ENCODE measurements at places on chromosomes 12 and 14.

- no peak for DNase-seq
These were observed 118.3 kb downstream of the MED13L start for GRCh38 chr12:116159175-116159574.

DNA sequence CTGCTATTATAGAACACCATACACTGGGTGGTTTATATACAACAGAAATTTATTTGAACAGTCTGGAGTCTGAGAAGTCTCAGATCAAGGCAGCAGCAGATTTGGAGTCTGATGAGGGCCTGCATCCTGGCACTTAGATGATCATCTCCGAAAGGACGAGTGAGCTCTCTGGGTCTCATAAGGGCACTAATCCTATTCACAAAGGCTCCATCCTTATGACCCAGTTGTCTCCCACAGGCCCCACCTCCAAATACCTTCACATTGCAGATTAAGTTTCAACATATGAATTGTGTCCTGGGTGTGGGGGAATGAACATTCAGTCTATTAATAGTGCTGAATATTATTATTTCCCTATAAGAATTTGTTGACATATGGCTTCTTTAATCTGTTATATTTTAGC lies 53.6 kb downstream of the FBXO34 start:
- no peak for DNase-seq

DNA sequence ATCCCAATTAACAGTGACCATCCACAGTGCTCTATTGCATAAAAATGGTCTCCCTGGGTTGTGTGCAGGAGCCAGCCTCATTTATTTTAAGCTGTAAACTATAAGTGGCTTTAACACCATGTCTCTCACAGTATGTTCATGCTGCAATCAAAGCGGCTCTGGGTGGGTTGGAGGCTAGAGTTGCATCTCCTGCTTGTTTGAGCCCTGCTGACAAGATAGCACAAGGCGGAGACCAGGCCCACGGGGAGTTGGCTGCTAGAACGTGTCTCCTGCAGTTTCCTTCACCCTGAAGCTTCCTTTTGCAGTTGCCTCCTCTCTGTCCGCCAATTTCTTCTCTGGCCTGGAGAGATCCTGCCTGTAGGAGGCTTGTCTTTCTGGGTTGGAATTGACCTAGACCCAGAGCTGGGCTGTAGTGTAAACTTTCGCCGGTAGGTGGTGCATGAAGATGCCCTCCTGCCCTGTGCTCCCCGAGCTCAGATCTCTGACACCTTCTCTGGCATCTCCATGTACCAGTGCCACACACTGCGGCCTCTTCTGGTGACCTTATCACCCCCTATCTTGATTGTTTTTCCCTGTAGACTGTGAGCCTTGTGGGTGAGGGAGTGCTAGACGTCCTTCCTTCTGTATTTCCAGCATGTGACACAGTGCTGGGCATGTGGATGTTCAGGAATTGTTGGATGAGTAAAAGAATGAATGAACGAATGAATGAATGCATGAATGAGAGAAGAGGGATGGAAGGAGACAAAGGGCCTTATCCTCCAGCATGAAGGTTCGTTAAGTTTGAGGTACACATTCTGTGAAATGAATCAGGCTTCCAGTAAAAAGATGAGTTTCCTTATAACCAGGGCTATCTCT lies 10.4 kb downstream of the OTUB2 start:
- peak; percentile 51 for DNase-seq

DNA sequence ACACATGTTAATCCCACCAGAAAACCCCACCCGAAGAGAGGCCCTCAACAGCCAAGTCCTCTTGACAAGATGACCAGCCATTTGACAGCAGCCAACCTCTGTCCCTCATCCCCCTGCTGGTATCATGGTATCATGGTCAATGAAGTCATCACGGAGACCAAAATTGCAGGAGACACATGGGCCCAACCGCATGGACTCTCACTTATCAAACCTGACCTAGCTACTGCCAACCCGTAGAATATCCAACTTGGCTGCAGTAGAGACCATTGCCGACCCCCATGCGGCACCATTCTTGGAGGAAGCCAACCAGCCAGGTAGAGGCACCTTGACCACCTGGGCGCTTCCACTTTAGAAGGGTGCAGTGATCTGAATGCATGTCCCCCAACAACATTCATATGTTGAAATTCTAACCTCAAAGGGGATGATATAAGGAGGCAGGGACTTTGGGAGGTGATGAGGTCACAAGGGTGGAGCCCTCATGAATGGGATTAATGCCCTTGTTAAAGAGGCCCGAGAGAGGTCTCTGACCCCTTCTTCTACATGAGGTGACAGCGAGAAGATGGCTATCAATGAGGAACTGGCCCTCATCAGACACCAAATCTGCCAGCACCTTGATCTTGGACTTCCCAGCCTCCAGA lies 33.3 kb downstream of the DIO3 start:
- no peak for DNase-seq

- no peak for DNase-seq
These were observed 86.6 kb downstream of the PHLDA1 start for GRCh38 chr12:75944905-75945432.

DNA sequence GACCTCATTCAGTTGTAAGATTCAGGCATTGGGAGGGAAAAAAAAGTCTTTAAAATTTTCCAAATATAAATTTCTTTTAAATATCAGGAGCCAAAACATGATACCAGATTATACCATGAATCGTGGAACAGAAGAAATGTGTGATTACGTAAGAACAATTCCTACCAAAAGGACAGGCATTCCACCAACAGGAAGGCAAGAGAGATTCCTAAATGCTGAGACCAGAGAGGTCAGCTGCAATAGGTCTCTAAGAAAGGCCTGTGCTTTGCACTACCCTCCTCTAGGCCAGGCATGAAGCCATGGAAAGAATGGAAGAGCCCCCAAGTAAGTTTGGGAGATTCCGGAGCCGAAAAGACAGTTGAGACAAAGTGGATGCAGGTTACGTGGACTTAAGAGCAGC lies 83.7 kb downstream of the PTGER2 start:
- DNase-seq, result no peak

DNA sequence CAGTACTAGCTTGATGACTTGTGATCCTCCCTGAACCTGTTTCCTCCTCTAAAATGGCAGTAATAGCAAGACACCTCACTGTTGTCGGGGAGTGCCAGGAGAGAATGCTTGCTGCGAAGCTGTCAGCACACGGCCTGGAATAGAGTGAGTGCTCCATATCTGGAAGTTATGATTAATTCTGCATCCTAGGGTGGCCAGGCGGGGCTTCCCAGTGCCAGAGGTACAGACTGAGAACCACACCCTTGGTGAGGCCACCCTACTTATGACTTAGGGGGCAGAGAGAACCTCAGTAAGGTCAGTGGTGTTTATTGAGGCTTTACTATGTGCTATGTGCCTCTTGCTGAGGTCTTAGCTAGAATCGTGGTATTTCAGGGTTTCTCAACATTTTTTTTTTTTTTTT lies 20.1 kb downstream of the MORN3 start:
- no peak for DNase-seq

DNA sequence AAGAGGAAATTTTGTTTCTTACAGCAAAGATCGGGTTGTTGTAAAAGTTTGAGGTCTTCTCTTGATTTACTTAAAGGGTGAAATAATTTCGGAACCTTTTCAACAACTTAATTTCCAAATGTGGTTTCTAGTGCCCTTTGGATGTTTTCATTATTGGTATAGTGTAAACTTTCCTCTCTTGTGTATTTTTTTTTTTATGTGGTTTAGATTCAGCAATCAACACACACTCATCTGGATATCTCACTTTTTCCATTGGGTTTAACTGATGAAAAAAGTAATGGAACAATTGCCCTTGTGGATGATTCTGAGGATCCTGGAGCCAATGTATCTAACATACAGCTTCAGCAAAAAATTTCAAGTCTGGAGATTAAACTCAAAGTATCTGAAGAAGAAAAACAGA lies 116.3 kb downstream of the CCDC91 start:
- DNase-seq, result no peak

DNA sequence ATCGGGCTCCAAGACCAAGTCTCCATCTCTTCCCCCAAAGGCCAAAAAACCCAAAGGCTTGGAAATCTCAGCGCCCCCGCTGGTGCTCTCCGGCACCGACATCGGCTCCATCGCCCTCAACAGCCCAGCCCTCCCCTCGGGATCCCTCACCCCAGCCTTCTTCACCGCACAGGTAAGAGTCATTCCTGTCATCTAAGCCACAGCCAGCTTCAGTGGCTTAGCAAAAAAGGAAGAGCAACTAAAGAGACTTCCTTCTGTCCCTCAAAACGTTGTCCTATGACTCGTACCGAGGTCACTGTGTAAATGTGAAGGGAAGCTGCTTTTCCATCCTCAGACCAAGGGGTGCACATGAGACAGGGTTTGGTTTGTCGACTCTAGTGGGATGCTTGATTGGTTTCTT lies 53.4 kb downstream of the ELK3 start:
- no peak for DNase-seq

- DNase-seq, result peak; percentile 75
These were observed at the start of gene HECTD4 for GRCh38 chr12:112381883-112382796. TSS of gene HECTD4 (minus strand) at chr12:112382431. CDS start at chr12:112382128, 303 bp downstream.

DNA sequence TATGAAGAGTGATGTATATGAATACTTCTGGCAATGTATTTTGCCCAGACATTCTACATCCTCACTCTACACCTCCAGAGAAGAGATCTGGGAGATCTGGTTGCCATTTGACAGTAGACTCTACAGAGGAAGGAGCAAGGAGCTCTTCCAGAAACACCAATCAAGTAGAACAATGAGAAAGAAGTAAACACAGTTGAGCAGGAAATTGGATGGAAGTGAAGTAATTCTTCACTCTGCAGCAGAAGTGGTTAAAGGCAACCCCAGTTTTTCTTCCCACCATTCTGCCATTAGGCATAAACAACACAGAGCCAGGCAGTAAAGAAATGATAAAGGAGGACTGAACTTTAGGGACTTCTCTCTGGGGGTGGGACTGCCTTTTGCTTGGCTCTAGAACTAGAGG lies 48.5 kb upstream of the PRICKLE1 start:
- DNase-seq, result no peak

GRCh38 chr14:106877517-106877916 lies 1351.1 kb downstream of the TMEM121 start:
- DNase-seq, result no peak

GRCh38 chr12:106915635-106916026 lies 40.1 kb upstream of the TMEM263 start:
- DNase-seq, result no peak

DNA sequence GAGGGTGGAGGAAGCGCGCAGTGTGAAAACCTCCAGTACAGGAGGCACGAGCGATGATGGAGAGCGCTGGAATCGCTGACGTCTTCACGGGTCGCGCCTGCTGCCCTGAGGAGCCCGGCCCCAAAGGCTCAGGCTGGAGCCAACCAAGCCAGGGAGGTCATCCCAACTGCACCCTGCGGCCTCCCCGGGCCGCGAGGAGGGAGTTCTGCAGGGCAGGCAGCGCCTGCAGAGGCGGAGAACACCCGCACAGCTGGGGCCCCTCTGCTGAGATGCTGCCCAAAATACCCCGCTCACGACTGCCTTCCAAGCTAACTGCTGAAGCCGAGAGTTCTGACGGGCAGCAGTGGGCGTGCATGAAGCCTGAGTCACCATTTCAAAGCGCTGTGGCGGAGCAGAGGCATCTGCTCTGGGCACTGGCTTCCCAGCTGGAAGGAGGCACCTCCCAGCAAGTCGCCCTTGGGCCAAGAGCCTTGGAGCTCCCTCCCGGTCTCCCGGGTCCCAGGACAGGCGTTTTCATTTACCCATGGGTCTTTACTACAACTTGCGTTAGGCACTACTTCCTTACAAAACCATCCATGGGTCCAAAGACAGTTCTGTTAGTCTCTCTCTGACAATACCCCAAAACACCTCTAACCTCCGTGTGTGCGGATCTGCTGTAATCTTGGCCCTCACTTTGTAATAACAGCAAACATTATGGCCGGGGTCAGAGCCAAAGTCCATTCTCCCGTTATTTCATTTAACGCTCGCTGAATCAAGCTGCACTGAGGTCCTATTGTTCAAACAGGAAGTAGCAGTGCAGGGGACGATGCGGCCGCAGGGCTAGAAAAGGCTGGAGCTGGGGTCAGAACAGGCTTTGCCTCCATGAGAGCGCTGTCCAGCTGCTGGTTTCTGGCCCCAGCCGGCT lies 60.1 kb upstream of the RIMBP2 start:
- peak; percentile 39 for DNase-seq

DNA sequence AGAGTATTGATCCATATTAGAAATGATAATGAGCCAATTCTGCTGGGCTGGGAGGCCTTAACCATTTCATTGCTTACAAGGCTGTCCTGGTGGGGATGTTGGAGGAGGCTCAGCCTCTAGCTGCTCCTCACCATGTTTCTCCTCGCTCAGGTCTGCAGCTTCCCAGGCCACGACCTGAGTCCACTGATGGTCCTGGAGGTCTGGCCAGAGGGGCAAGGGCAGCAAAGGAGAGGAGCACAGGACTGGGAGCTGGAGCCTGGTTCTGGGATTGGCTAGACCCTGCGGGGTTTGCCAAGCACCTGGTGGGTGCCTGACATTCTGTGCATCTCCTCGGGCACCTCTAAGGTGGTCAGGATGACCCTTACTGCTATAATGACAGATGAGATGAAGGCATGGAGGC lies 92.6 kb downstream of the KIF26A start:
- DNase-seq, result no peak

DNA sequence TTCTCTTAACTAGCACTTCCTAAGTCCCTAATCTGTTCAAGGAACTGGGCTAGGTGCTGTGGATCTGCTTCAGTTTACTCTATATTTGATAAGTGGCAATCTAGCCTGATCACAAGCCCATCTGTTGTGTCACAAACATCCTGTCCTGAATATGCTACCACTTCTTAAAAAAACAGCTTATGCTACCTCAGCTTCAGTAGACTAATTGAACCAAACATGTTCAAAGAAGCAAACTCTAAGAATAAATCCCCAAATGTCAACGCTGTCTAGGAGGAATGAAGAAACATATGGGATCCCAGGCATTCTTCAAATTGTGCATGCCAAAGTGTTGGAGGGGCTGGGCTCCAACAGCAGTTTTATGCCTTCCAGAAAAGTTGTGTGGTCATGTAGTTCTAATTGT lies 10.4 kb upstream of the KCNH5 start:
- no peak for DNase-seq

DNA sequence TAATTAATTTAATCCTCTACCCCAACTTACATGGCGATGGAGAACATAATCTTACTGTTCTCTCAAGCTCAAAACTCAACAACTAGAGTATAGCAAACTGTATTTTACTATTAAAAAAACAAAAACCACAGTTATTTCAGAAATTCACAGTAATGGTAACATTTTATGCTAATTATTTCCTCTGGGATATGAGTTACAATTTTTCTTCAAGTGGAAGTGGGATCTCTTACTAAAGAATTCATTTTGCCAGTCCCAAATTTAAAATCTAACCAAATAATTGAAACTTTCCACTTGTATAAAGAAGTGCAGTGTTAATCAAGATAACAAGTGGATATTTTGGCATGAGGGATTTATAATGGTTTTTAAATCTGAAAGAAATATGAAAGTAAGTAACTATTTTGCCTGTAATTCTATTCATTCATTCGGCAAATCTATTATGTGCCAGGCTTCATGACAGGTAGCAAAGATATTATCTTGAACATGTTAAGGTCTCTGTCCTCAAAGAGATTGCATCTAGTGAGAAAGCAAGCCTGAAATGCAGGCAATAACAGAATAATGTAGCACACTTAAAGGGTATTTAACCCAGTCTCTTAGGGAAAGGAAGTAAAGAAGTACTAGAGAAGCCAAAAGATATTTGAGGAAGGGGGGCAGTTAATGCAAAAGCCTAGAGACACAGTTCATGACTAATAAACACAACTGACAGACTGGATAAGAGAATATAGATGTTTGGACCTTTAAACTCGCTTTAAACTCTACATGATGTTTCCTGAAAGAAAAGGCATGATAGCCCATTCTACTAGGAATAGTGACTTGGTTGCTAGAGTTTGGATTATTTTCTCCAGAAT lies 44.0 kb downstream of the TAOK3 start:
- DNase-seq, result no peak
